ENCODE measurements at places on chromosomes 2 and 18. TPM values are rescaled to one million over a fixed set of nuclear protein-coding genes. Genes with fewer than 3 reads are reported as not detected.

Gene ACTG2
- total RNA-seq, result 416 TPM

Gene RAX
- not detected for total RNA-seq

Gene UGT1A3
- total RNA-seq, result not detected

Gene C2orf66
- 0.19 TPM for total RNA-seq

Gene GLI2
- 9.0 TPM for total RNA-seq

Gene ALKAL2
- 14.3 TPM for total RNA-seq

Gene CHRND
- not detected for total RNA-seq

Gene SH3RF3
- total RNA-seq, result 24.4 TPM

Gene LOXL3
- 18.9 TPM for total RNA-seq

Gene MC4R
- not detected for total RNA-seq

Gene VIT
- 10.0 TPM for total RNA-seq

DNA sequence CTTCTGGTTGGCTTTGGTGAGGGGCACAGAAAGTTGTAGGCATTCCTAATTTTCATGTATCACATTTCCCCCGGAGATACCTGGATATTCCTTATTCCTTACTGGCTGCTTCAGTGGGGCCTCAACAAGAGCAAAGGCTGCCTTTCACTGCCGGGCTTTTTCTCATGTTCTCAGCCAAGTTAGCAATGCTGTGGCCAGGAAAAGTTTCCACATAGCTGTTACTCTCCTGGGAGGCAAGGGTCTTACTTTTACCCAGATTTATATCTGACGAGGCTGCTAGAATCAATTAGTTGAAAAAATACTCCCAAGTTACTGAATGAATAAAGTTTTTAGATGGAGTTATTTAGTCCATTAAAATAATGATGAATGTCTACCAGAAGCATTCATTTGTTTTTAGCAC is 230.5 kb downstream of the ZNF407 start:
- H3K4me3 ChIP-seq, result no peak overlapping the region
- H3K36me3 ChIP-seq, result no peaks in the 10 kb centered on the region
- H3K4me1 ChIP-seq, result no peaks in the 10 kb centered on the region
- DNase-seq, result no peak
- no peak overlapping the region for H3K27ac ChIP-seq

DNA sequence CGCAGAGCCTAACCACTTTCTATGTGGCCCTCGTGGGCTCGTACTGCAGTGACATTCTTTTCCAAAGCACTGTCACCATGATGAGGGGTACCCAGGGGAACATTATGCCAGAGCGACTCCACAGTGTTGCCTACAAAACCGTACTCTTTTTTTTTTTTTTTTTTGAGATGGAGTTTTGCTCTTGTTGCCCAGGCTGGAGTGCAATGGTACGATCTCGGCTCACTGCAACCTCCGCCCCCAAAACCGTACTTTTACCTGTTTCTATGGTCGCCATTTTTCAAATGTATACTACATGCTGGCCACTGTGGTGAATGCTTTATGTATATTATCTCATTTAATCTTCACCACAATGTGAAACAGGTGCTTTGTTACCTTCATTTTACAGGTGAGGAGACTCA is 4.3 kb downstream of the PLEK start:
- no peaks in the 10 kb centered on the region for H3K27me3 ChIP-seq
- no peaks in the 10 kb centered on the region for H3K4me1 ChIP-seq
- H3K27ac ChIP-seq, result no peak overlapping the region
- H3K4me3 ChIP-seq, result no peak overlapping the region

GRCh38 chr2:98346311-98347236 is at the start of gene CNGA3:
CNGA3 (plus strand) TSS chr2:98346456; CDS start chr2:98369976, 23,520 bp downstream.
- no peaks in the 10 kb centered on the region for H3K36me3 ChIP-seq
- H3K27me3 ChIP-seq, result no peaks in the 10 kb centered on the region
- no peak within 1 kb of the TSS for H3K27ac ChIP-seq
- H3K4me1 ChIP-seq, result no peaks in the 10 kb centered on the region
- H3K4me3 ChIP-seq, result no peak within 1 kb of the TSS
- no peak for DNase-seq

GRCh38 chr2:72603481-72603880 is 222.4 kb downstream of the EXOC6B start:
- no peak overlapping the region for H3K27ac ChIP-seq
- H3K27me3 ChIP-seq, result no peaks in the 10 kb centered on the region
- no peak for DNase-seq
- no peaks in the 10 kb centered on the region for H3K4me1 ChIP-seq
- no peak overlapping the region for H3K4me3 ChIP-seq

- no peaks in the 10 kb centered on the region for H3K27me3 ChIP-seq
- DNase-seq, result no peak
- H3K4me1 ChIP-seq, result no peaks in the 10 kb centered on the region
- no peak overlapping the region for H3K4me3 ChIP-seq
- H3K27ac ChIP-seq, result no peak overlapping the region
These were observed 105.0 kb upstream of the MAP3K20 start for GRCh38 chr2:172970660-172971059.

DNA sequence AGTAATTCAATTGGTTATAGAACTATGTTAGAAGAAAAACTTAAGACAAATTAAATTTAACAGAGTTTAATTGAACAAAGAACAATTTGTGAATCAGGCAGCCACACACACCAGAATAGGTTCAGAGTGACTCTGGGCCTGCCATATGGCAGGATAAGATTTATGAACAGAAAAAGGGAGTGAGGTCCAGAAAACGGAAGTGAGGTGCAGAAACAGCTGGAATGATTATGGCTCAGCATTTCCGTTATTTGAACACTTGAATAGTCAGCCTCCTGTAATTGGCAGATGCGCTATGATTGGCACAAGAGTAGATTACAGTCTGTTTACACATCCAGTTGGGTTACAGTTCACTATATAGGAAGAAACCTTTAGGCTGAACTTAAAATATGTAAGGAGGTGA is 99.0 kb downstream of the MBD2 start:
- no peaks in the 10 kb centered on the region for H3K27me3 ChIP-seq
- H3K27ac ChIP-seq, result no peak overlapping the region
- no peak overlapping the region for H3K4me3 ChIP-seq
- no peaks in the 10 kb centered on the region for H3K4me1 ChIP-seq
- DNase-seq, result no peak

DNA sequence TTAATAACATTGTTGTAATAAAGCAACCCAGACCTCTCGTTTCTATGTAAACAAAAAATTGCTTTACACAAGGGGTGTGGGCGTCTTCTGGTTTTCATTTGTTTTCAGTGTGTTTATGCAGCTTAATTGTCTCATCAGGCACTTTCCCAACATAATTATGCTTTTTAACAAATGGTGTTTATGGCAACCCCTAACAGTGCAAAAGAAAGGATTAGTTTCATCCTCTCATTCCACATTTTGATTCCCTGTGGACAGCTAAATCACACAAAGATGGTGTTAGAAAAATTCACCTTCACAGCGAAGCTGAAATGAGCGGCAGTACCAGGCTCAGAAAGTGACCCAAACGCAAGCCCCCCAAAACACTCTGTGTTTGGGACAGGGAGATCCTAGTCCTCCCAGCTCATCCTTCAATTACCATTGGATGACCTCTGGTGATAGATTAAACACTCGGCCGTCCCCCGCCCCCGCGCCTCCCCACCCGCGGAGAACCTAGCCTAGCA is 724 bp downstream of the FTCDNL1 start:
- H3K36me3 ChIP-seq, result no peaks in the 10 kb centered on the region
- no peaks in the 10 kb centered on the region for H3K4me1 ChIP-seq
- no peak overlapping the region for H3K27ac ChIP-seq
- H3K27me3 ChIP-seq, result no peaks in the 10 kb centered on the region
- no peak for DNase-seq

DNA sequence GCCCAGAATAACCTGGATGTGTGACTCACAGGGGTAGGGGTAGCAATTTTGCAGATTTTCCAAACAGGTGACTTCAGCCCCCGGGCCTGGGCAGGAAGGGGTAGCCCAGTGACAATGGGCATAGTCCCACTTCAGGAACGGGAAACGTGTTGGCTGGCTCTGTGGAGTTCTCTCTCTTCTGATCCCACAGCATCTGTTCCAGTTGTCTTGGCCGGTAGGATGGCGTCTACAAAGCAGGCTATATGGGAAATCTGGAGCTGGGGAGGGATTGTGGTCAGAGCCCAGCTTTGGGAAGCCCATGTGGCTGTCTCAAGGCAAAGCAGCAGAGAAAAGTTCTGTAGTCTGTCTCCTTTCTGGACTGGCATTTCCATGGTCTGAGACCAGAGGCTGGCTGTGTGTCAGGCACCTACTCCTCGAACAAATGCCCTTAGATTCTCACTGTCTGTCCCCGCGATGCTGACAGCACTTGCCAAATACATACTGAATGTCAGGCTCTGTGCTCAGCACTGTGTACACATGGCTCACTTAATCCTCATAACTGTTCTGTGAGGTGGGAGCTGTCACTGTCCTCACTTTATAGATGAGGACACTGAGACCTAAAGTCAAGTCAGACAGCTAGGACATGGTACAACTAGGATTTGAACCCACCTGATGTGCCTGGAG is 17.9 kb upstream of the TMEM214 start:
- H3K27ac ChIP-seq, result no peak overlapping the region
- no peaks in the 10 kb centered on the region for H3K36me3 ChIP-seq
- DNase-seq, result no peak

DNA sequence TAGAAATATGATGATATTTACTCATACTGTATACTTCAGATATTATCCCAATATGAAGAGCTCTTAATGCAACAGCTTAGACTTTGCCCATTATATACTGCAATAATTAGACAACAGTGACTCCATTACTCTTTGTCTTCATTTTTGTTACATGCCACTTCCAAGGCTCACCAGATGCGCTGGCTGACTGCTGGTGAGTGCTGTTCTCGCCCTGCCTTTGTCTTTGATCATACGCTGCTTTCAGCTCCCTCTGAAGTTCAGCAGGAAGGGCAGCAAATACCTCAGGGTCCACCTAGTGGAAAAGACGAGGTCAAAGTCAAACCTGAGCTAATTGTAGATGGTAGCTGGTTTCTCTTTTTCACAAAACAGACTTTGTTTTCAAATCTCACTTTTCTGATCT is 66.3 kb downstream of the EIF5B start:
- H3K27ac ChIP-seq, result no peak overlapping the region
- H3K4me3 ChIP-seq, result no peak overlapping the region
- H3K27me3 ChIP-seq, result no peaks in the 10 kb centered on the region
- peaks cover 6% of the 10 kb centered on the region for H3K36me3 ChIP-seq

- no peaks in the 10 kb centered on the region for H3K4me1 ChIP-seq
- no peak overlapping the region for H3K27ac ChIP-seq
- H3K4me3 ChIP-seq, result no peak overlapping the region
- H3K36me3 ChIP-seq, result no peaks in the 10 kb centered on the region
- DNase-seq, result no peak
- no peaks in the 10 kb centered on the region for H3K27me3 ChIP-seq
These were observed 195.5 kb downstream of the L3MBTL4 start for GRCh38 chr18:6219116-6219717.

GRCh38 chr2:239942090-239942489 is 83.1 kb downstream of the NDUFA10 start:
- H3K4me1 ChIP-seq, result no peaks in the 10 kb centered on the region
- H3K27me3 ChIP-seq, result no peaks in the 10 kb centered on the region
- no peaks in the 10 kb centered on the region for H3K36me3 ChIP-seq
- H3K27ac ChIP-seq, result no peak overlapping the region

DNA sequence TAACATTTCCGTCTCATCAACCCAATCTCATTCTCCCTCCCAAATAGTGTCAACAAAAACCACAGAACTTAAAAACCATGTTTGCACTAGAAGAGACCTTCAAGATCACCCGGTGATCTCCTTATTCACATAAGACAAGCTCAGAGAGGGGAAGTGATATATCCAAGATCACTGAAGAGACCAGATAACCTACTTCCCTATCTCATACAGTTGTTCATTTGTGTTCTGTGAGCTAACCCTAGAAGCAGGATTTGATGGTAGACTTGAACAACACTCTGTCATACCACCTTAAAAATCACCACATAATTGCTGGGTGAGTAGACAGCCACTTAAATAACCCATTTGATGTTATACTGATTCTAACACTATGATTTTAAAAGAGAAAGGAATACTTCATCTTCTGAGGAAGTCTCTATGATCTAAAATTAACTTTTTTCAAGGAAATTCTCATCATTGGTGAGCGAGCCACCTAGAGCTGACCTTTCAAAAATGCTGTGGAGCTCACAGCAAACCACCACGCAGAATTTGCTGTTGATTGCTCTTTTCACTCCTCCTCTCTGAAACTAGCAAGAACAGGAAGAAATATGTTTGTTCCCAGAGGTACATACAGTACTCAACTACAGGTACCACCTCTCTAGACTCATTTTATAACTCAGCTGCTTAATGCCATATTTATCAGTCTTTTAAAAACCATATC is 15.1 kb downstream of the AAK1 start:
- H3K36me3 ChIP-seq, result no peaks in the 10 kb centered on the region
- H3K4me3 ChIP-seq, result no peak overlapping the region
- no peaks in the 10 kb centered on the region for H3K4me1 ChIP-seq
- H3K27ac ChIP-seq, result no peak overlapping the region
- no peaks in the 10 kb centered on the region for H3K27me3 ChIP-seq
- no peak for DNase-seq
